ENCODE measurements at places on chromosomes 16 and 17.

GRCh38 chr17:35051579-35052240 lies 11.8 kb downstream of the RFFL start:
- DNase-seq: no peak

DNA sequence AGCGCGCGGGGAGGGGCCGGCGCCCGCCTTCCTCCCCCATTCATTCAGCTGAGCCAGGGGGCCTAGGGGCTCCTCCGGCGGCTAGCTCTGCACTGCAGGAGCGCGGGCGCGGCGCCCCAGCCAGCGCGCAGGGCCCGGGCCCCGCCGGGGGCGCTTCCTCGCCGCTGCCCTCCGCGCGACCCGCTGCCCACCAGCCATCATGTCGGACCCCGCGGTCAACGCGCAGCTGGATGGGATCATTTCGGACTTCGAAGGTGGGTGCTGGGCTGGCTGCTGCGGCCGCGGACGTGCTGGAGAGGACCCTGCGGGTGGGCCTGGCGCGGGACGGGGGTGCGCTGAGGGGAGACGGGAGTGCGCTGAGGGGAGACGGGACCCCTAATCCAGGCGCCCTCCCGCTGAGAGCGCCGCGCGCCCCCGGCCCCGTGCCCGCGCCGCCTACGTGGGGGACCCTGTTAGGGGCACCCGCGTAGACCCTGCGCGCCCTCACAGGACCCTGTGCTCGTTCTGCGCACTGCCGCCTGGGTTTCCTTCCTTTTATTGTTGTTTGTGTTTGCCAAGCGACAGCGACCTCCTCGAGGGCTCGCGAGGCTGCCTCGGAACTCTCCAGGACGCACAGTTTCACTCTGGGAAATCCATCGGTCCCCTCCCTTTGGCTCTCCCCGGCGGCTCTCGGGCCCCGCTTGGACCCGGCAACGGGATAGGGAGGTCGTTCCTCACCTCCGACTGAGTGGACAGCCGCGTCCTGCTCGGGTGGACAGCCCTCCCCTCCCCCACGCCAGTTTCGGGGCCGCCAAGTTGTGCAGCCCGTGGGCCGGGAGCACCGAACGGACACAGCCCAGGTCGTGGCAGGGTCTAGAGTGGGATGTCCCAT lies 232.8 kb downstream of the SEC14L1 start:
- no peak for DNase-seq

DNA sequence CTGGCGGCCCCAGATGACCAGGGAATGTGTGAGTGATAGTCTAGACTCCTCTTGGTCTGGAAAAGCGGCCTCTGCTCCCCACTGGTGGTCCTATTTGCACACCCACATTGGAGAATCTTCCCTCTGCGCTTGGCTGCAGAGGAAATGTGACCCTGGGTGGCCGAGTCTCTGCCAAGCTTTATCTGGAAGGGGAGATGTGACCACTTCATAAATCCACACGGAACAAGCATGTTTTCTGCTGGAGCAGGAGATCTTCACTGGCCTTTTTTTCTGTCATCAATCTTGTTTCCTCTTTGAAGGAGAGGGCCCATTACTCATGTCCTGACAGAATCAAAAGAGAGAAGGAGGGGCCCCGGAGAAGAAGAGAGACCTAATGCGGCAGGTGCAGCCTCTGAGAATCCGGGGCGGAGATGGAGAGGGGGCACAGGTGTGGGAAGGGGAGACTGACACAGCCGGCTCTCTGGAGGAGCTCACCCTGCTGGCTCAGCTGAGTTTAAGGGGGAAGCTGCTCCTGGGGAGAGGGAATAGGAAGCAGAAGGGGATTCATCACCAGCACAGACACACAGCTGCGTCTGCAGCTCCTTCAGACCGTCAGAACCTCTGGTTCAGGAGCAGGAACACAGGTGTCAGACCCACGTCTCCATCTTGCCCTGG lies 116.3 kb downstream of the SOX9 start:
- DNase-seq: no peak

- DNase-seq: no peak
Observed at GRCh38 chr17:20954794-20955193, 88.0 kb downstream of the USP22 start.

DNA sequence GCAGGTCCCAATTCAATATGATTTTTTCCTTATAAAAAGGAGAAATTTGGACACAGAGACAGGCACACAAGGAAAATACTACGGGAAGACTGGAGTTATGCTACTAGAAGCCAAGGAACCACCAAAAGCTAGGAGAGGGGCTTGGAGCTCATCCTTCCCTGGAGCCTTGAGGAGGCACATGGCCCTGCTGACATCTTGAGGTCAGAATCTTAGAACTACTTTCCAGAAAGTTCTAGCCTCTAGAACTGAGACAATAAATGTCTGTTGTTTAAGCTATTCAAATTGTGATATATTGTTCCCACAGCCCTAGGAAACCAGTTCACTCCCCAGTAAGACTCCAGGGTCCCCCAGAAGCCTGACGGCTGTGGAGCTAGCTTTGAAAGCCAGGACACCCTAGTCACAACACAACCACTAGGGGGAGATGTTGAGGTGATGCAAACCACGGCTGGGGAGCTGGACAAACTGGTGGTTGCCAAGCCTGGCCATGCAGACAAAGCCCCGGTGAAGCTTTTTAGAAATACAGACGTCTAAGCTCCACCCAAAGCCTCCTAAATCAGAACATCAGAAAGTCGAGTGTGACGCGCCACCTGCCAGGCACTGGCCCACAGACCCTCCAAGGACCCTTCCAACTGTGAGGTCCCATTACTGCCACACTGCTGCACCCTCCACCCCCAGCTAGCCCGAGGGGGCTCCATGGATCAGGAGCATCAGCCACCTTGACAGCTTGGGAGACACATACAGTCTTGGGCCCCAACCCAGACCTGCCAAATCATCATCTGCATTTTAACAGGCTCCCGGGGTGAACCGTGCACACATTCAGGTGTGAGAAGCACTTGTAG lies 106.4 kb downstream of the SLC39A11 start:
- no peak for DNase-seq

DNA sequence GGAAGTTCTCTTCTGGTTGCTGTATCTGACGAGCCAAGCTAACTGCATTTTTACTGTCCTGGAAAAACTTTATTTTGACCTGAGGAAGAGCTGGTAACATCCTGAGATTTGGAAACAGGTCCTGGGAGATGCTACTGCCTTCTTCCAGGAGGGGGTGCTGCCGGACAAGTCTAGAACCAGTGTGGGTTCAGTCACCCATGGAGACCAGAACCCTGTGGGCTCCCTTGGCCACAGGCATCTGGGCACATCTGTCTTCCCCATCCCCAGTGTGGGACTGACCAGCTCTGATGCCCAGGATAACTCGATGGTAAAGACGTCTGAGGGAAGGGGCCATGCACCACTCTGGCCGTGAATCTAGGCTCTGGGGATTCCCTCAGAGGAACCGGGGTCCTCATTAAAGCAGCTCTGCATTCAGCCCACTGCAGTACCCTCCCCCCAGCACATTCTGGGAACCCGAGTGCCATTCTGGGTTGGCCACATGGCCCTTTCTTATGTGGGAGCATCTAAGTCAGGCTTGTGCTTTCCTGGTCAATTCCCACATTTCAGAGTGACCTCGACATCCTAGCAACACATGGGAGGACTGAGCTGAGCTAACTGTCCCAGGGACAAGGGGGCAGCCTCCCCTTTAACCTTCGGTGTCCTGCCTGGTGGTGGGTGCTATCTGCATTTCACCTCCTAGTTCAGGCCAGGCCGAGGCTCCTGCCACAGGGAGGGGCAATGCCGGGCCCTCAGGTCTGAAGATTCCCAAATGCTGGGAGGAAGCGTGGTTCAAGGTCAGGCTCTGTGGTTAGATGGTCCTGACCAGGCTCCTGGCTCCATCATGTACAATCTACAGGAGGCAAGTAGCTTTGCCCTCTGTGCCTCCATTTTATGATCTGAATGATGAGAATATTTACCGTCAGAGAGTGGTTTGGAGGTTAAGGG lies 6.4 kb downstream of the C16orf86 start:
- DNase-seq: no peak

- DNase-seq: no peak
Observed at GRCh38 chr17:7466639-7467341, 12.6 kb downstream of the ZBTB4 start.

GRCh38 chr16:57069053-57069452 lies 23.3 kb upstream of the CPNE2 start:
- no peak for DNase-seq

DNA sequence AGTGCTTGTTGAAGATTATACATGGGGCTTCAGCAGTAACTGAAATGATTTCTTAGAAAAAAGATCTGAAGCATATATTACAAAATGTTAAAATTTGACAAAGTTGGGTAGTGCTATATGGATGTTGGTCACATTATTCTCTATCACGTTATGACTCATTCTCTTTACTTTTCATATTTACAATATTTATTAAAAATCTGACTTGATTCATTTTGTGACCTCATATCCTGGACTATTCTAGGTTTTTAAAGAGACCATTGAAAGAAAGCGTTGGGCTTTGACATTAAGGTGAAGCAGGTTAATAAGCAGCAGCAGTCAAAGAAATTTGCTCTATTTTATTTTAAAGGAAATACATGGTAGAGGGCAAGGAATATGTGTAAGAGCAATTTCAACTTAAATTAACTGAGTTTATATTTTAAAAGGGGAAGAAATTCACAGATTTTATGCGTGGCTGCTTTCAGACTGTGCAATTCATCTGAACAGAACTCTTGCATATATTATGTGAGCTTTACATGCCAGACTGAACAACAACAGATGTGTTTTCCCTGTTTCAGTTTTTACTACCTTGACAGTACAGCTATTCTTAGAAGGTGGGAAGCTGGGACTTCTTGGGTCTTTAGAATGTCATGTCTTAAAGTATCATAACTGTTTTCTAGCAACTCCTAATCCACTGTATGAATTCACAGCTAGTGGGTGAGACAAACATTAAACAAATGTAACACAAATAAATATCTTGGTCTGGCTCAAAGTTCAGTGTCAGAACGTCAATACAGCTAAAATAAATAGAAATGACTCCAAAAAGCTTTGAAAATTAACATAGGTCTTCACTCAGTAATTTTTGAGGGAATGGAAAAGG lies 10.4 kb upstream of the FAM20A start:
- no peak for DNase-seq

GRCh38 chr16:86959091-86959651 lies 358.0 kb downstream of the C16orf95 start:
- DNase-seq: no peak

DNA sequence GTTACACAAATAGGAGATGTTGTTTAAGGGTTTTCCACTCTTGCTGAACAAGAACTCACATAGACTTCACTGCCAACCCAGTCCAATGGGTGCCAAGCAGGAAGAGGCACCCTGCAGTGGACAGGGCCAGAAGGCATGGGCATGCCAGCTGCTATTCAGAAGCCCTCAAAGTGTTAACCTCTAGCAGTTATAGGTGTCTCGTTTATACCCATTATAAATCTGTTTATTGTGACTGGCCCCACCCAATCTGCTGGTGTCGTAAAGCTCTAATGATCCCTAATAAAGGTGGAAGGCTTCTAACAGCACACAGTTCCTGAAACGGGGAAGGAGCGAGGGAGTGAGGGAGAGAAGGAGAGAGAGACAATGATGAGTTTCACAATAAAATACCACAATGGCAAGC lies 23.9 kb downstream of the HNF1B start:
- no peak for DNase-seq

- DNase-seq: no peak
Observed at GRCh38 chr16:22023505-22023904, 15.6 kb downstream of the MOSMO start.

GRCh38 chr16:25895380-25895779 lies 203.6 kb downstream of the HS3ST4 start:
- DNase-seq: no peak

DNA sequence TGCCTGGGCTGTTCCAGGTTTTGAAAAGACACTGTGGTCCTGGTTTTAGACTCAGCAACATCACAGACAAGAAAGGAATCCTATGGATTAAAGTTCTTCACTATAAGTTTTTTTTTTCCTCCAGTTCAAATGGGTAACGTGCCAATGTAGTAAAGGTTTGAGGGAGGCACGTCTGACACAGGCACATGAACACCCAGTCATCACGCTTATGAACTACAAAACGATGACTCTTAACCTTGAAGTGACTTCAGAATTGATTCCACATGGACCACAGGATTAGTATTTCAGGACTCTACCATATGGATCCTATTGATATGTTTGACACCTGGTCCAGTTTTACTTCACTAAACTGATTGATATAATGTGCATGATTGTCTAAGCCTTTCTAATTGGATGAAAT lies 2.3 kb downstream of the PRMT7 start:
- DNase-seq: no peak

DNA sequence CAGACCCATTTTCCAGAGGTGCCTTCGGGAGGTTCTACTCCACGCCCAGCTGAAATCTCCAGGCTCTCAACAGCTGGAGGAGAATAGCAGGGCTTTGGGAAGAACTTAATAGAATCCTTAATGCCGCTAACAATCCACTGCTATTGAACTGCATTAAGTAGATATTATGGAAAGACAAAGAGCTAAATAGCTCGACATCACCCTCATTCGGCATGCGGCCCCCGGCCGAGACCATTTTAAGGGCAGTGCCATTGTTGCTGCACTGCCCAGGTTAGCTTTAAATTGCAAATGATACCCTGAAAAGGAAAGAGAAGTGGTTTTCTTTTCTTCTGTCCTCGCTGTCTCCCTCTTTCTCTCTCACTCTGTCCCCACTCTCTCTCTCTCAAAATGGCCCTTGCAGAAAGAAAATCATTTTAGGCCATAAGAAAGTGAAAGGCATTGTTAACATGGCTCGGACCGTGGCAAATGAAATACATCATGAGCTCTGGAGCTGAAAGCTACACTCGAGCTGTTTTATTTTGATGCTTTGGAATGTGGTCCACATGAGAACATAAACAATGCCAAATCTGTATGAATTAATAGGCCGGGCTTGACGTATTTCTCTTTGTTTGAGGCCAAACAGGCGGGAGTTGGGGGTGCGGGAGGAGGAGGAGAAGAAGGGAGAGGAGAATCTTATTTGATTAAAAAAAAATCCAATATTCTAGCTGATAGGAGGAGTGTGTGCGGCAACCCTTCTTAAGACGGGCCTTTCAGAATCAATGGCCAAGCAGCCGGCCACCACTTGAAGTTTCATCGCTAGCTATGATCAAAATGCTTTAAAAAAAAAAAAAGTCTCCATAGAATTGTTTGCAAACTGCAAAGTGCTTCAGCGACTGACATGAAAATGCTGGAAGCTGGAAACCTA lies 298.8 kb upstream of the IRX3 start:
- no peak for DNase-seq

Measured in cortex of kidney (tissue), 1 donor.